ENCODE measurements at places on chromosomes 3 and 15.

DNA sequence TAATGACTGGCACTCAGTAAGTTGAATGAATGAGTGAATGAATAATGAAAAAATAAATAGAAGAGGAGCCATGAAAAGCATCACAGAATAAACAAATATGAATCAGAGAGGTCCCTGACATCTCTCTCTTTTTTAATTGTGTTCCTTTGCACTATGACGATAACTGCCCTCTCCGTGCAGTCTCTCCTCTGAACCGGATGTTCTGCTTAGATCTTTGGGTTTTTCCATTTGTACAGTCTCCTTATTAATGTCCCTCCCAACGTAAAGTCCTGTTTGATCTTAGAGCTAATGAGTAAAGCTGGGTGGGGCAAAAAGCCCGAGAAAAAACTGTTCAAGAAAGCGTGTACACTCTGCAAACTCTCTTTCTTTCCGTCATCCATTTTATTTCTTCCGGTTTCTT, 28.3 kb upstream of the BHLHE40 start:
- DNase-seq: no peak

- DNase-seq: no peak
Observed at GRCh38 chr3:11602239-11602840, 41.4 kb downstream of the VGLL4 start.

GRCh38 chr3:98893740-98894139, 7.8 kb downstream of the DCBLD2 start:
- DNase-seq: no peak

GRCh38 chr3:47476644-47477199, 981 bp upstream of the SCAP start:
- no peak for DNase-seq
